NCI-H2081 treated with DMSO at 0.1 percent for 48 hours (cell line): ENCODE measurements at places on chromosomes 6 and 20.

GRCh38 chr6:7566617-7567173 lies 23.3 kb upstream of the SNRNP48 start:
- DNase-seq: no peak

DNA sequence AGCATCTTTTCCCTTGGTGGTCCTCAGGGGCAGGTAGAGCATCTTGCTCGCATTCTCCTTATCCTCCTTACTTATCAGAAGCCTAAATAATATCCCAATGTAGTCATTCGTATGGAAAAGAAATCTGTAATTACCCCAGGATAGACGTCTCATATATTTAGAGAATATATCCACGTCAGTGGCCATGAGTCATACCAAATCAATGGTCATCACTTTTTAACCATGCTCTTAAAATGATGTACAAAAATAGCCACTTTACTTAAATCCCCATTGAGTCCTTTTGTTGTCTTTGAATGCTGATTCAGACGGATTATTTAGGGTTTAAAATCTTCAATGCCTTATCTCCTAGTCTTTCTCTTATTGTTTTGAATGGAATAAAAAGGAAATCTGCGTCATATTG lies 231.7 kb upstream of the STXBP5 start:
- no peak for DNase-seq

GRCh38 chr20:47227119-47227518 lies 129.4 kb downstream of the ZMYND8 start:
- no peak for DNase-seq

DNA sequence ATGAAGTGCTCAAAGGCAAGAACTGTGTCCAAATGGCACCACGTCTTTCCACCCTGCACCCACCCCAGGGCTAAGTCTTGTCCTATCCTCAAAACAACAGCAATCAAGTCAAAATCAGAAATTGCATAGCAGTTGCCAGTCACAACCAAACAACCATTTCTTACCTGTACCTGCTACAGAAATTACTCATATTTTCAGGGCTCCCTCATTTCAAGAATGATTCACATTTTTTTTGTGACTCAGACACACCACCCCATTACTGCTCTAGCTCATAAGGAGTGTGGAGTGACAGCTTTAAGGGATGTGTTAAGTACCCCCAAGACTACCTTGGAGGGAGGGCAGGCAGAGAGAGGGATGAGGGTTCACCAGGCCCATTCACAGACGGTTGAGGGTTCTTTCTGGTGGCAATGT lies 111.7 kb downstream of the TRERF1 start:
- DNase-seq: no peak

GRCh38 chr20:50317609-50318008 lies 127.0 kb downstream of the CEBPB start:
- no peak for DNase-seq

DNA sequence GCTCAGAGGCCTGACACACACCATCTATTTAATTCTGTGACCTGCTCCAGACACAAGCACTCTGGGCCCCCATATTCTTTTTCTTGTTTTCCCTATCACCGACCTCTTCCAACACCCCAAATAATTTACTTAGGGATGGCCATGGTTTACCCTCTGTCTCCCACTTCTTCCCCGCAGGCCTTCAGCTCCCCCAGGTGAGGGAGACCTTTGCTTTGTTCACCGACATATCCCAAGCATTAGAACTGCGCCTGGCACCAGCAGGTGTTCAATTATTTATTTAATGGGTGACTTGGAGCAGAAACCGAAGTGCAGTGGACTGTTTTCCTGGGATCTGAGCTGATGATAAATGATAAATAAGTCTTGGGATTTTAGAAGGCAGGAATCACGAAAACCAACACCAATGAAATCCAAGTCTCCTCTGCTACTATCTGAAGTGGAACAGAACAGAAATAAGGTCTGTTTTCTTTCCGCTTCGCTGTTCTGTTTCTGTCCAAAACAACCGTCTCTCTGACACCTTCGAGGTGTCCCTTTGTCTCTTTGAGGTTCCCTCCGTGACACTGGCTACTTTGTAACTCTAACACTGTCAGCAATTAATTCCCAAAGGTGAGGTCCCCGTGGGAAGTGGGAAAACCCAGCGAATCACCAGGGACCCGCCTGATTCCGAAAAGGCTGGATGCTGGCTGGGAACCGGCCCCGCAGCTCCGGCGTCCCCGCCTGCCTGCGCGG lies 1.1 kb upstream of the RIN2 start:
- DNase-seq: no peak

GRCh38 chr6:154359679-154360078 lies 3.1 kb upstream of the IPCEF1 start:
- no peak for DNase-seq
